ENCODE measurements at places on chromosomes 2 and 18. TPM values are rescaled to one million over a fixed set of nuclear protein-coding genes. Genes with fewer than 3 reads are reported as not detected.

The EGR4 gene
- total RNA-seq, result 0.23 TPM

The SEPTIN2 gene
- total RNA-seq, result 295 TPM

The TWIST2 gene
- 0.23 TPM for total RNA-seq

The IKZF2 gene
- 17.8 TPM for total RNA-seq

The FAM237A gene
- total RNA-seq, result 0.46 TPM

The PLEKHA3 gene
- total RNA-seq, result 17.3 TPM

The CRYGD gene
- total RNA-seq, result 3.7 TPM

The STON1 gene
- total RNA-seq, result 7.6 TPM

The ACADL gene
- 4.8 TPM for total RNA-seq

The DSC3 gene
- 0.23 TPM for total RNA-seq

The CYP26B1 gene
- 2.1 TPM for total RNA-seq

The SDC1 gene
- 17.1 TPM for total RNA-seq

The STAT4 gene
- 16.1 TPM for total RNA-seq

The KCNK3 gene
- 10.1 TPM for total RNA-seq

The LRRTM4 gene
- 70.6 TPM for total RNA-seq

The ZNF396 gene
- 5.8 TPM for total RNA-seq

The KIAA2012 gene
- total RNA-seq, result 2.5 TPM

The ALPG gene
- total RNA-seq, result not detected

The RFTN2 gene
- 52.6 TPM for total RNA-seq

The PCARE gene
- 0.23 TPM for total RNA-seq

The SERPINB7 gene
- not detected for total RNA-seq

The LRRTM1 gene
- total RNA-seq, result 18.7 TPM

The FNDC4 gene
- total RNA-seq, result 52.8 TPM

The DOK6 gene
- total RNA-seq, result 80.7 TPM

All from diencephalon (tissue), 1 donor.